ENCODE measurements at places on chromosomes 5 and 9. TPM values are rescaled to one million over a fixed set of nuclear protein-coding genes. Genes with fewer than 3 reads are reported as not detected.

Gene CDC14B
- total RNA-seq: 5.2 TPM

Gene CNTNAP3B
- 128 TPM for total RNA-seq

Gene IL31RA
- 0.27 TPM for total RNA-seq

Gene GRXCR2
- total RNA-seq: not detected

Gene HOMER1
- 6.9 TPM for total RNA-seq

Gene CATSPER3
- total RNA-seq: 0.19 TPM

Gene ROR2
- not detected for total RNA-seq

Gene ADAMTS2
- total RNA-seq: 41.0 TPM

Gene EGFL7
- 318 TPM for total RNA-seq

Gene GPR21
- total RNA-seq: 0.90 TPM

Gene PCDHAC1
- total RNA-seq: 0.19 TPM

Gene CARD6
- total RNA-seq: 21.1 TPM

Gene F12
- 0.99 TPM for total RNA-seq

Gene PLAC8L1
- total RNA-seq: 0.38 TPM

Gene GPX3
- total RNA-seq: 3.8 TPM

Gene AK8
- total RNA-seq: 0.09 TPM

Gene TTC33
- 12.3 TPM for total RNA-seq

Gene DIPK1B
- total RNA-seq: 100 TPM
